ENCODE measurements at places on chromosomes 1 and 21.
A peak's percentile ranks its signal among the peaks of the same experiment; 100 is the strongest.

- DNase-seq, result no peak
- no peaks in the 10 kb centered on the region for H3K4me1 ChIP-seq
- H3K36me3 ChIP-seq, result no peaks in the 10 kb centered on the region
- no peaks in the 10 kb centered on the region for H3K27me3 ChIP-seq
- H3K27ac ChIP-seq, result no peak overlapping the region
Observed at GRCh38 chr1:83954166-83954823, 44.6 kb downstream of the TTLL7 start.

DNA sequence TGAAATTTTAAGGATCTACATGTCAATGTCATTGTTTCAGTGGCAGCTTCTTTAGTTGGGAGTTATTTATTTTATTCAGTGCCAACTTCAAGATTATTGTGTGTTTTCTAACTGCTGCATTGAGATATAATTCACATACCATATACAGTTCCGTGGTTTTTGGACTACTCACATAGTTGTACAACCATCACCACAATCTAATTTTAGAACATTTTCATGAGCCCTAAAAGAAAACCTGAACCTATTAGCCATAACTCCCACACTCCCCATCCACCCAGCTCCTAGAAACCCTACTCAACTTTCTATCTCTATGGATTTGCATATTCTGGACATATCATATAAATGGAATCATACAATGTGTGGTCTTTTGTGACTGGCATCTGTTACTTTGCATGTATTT is 220.0 kb downstream of the LRRC40 start:
- H3K36me3 ChIP-seq, result no peaks in the 10 kb centered on the region
- H3K27ac ChIP-seq, result no peak overlapping the region
- H3K27me3 ChIP-seq, result no peaks in the 10 kb centered on the region
- no peak for DNase-seq
- no peaks in the 10 kb centered on the region for H3K4me1 ChIP-seq

- no peaks in the 10 kb centered on the region for H3K27me3 ChIP-seq
- no peak overlapping the region for H3K4me3 ChIP-seq
- no peaks in the 10 kb centered on the region for H3K36me3 ChIP-seq
- no peak for DNase-seq
- H3K27ac ChIP-seq, result peak overlapping the region; percentile 71
Observed at GRCh38 chr1:226945106-226945857, 5.2 kb downstream of the COQ8A start.

- no peak for DNase-seq
- peaks cover 9% of the 10 kb centered on the region for H3K4me1 ChIP-seq
- H3K36me3 ChIP-seq, result no peaks in the 10 kb centered on the region
- no peak overlapping the region for H3K4me3 ChIP-seq
- H3K27me3 ChIP-seq, result no peaks in the 10 kb centered on the region
- no peak overlapping the region for H3K27ac ChIP-seq
Observed at GRCh38 chr1:7405844-7406500, 365.1 kb upstream of the VAMP3 start.

DNA sequence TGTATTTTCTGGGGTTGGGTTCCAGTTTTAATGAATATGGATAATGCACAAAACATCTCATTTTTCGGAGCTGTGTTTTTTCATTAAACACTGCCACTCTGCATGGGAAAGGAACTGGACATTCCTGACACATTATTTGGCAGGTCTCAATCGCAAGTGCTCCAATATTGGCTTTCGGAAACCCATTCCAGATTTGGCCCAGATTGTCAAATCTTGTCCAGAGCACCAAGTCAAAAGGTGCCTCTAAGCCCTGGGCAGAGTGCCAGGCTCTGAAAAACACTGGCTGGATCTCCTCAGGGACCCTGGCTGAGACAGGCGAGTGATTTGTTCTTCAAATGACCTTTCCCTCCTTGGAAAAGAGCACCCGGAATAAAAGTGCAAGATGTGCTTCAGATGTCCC is 68.4 kb upstream of the MRPS6 start:
- no peak overlapping the region for H3K27ac ChIP-seq
- no peaks in the 10 kb centered on the region for H3K27me3 ChIP-seq
- DNase-seq, result peak; percentile 23
- no peak overlapping the region for H3K4me3 ChIP-seq

- no peak overlapping the region for H3K4me3 ChIP-seq
- H3K27me3 ChIP-seq, result no peaks in the 10 kb centered on the region
- H3K27ac ChIP-seq, result no peak overlapping the region
- H3K4me1 ChIP-seq, result no peaks in the 10 kb centered on the region
Observed at GRCh38 chr1:209884665-209885117, 53.3 kb upstream of the SYT14 start.
